CD4-positive, alpha-beta T cell treated with Interleukin-10 for 1 hour (primary cell): ENCODE measurements at places on chromosomes 11 and 22.

DNA sequence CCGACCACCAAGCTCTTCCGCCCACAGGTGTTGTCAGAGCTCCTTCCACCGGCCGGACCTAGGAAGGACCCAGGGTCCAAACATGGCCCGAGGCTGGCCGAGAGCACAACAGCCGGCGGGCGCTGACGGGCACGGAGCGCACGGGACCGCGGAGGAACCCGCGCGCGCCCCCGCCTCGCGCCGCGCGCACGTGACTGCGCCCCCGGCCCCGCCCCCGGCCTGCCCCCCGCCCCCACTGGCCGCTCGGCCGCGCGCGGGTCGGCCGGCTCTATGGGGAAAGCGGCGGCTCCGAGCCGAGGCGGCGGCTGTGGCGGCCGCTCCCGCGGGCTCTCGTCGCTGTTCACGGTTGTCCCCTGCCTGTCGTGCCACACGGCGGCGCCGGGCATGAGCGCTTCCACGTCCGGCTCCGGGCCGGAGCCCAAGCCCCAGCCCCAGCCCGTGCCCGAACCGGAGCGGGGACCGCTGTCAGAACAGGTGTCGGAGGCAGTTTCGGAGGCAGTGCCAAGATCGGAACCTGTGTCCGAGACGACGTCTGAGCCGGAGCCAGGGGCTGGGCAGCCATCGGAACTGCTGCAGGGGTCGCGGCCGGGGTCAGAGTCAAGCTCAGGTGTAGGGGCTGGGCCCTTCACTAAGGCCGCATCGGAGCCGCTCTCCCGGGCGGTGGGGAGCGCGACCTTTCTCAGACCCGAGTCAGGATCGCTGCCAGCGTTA is at the start of gene OSBP2:
Gene OSBP2, plus strand, starts transcription at position 235 of the 711 bp plus-strand sequence. Its CDS starts 36 bp downstream, at position 271.
- peak; percentile 35 for DNase-seq

DNA sequence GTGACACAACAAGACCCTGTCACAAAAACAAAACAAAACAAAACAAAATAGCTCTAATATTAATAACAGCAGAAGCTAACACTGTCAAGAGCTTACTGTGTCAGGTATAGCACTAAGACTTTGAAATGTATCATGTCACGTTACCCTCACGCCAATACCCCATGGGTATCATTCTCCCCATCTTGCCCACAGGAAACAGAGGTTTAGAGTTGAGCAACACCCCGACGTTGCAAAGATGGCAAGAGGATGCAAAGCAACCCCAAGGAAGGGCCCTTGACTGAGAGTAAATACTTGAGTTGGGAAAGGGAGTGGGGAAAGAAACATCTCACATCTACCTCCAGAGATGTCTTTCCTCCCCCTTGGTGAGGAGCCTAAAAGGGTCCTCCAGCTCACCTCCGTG is 366.8 kb downstream of the LARGE1 start:
- no peak for DNase-seq

DNA sequence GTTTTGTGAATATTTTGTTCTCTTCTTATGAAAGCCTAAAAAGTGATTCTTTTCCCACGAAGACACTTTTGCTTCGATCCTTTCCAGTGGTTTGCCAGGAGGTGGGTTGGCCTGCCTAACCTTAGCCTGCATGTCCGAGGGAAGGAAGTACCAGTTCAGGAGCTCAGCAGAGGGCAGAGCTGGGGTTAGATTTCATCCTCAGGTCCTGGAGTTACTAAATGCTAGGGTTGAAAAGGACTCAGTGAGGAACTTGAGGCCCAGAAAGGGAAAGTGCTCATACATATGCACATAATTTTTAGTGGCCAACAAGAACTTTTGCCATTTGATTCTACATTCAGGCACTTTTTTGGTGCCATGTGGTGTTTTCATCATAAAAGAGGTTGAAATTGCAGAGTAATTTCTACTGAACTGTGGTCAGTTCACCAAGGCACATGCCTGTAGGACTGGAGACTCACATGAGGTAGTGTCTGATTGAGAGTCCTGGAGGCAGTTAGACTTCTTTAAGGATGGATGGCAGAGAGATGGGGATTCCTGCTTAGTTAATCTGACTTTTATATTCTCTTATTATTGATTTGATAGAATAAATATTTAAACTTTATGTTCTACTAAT is 36.7 kb downstream of the NCAM1 start:
- DNase-seq = no peak

DNA sequence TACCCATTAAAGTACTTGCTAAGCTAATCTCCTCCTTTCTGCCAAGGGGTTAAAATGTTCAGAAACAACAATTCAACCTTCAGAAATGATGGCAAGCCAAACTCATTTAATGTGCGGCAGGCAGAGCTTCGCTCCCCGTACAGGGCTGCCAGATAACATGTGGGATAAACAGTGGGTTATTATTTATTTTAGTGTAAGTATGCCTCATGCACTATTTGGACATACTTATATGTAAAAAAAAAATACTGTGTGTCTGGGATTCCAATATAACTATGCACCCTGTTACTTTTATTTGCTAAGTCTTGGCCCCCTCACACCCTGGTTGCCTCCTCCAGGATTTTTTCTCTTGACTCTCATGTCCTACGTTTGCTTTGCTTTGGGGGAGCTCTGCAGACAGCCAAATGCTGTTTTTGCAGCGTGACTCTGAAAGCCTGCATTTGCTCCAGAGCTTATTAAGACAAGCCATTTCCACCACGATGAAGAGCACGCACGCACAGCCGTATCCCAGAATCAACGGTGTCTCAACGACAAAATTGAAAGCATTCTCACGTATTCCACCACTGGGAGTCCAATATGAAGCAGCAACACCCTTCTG is 86.5 kb upstream of the SHANK2 start:
- no peak for DNase-seq

GRCh38 chr11:70877151-70877550 is 375.2 kb downstream of the SHANK2 start:
- no peak for DNase-seq

DNA sequence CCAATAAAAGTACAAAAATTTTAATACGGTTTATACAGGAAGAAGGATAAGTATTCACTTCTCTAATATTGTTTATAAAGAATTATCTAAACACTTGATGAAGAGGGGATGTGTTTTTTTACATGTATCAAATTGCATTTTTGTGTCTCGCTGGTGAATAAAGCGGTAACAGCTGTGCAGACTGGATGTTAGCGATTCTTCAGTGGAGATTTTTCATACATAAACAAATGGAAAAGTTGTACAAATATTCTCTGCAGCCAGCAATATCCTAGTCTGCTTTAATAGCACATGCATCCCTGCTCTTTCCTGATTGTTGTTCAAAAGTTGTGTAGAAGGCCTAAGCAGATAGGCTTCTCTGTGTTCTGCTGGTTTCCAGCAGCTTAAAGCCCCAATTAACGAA is 369.3 kb downstream of the SOX6 start:
- DNase-seq = no peak

DNA sequence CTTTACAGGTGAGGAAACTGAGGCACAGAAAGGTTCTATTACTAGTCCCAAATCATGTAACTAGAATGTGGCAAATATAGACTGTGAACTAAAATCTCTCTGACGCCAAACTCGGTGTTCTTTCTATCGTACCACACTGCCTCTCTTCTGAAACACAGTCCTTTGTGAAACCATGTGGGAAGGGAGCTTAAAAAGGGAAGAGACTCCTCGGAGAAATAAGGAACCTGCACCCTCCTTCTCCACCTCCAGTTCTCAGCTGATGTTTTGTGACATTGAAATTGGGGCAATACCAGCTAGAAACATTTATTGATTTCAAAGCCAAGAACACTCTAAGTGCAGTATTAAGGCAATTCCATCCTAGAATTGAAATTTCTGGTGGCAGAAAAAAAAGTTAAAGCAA is 76.4 kb upstream of the DRD2 start:
- DNase-seq = no peak

DNA sequence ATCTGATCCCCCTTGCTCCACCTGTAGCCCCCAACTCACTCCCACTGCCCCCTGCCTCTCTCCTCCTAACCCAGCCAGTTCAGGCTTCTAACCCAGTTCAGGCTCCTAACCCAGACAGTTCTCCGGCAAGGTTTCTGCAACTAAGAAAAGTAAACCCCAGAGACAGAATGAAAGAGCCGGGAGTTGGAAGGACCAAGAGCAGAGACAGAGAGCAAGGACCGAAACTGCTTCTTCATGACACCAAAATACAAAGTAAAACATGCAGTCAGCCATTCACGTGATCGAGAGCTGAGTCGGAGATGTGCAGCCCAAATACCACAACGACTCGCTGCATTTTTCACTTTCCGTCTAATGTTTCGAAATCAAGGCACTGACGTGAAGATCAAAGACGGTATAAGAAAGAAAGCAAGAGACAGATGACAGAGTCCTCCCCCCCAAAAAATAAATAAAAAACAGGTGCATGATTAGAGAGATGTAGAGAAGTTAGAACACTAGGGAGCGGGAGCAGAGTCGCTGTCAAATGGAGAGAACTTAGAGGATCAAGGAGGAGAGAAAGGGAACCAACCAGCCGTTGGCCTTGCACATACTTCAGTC is 884 bp downstream of the IL10RA start:
- DNase-seq = peak; percentile 76

GRCh38 chr22:46038174-46038487 is 61.2 kb upstream of the WNT7B start:
- DNase-seq = no peak

DNA sequence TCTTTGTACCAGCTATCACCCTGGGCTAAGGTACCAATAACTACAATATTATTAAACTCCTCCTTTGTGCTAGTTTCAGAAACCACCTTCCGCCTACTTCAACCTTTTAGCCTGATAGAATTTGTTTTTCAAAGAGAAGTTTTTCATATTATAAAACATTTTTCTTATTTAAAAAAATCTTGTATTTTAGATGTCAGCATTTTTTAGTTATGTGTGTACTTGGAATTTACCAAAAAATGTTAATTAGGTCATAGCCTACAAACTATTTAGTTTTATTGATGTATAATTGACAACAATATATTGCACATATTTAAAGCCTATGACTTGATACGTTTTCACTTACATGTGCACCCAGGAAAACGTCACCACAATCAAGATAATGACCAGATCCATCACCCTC is 1097.6 kb downstream of the JRKL start:
- DNase-seq = no peak

- DNase-seq = no peak
Observed at GRCh38 chr11:114819028-114819427, 140.7 kb downstream of the NXPE2 start.

- DNase-seq = no peak
Observed at GRCh38 chr11:724049-724777, 18.2 kb downstream of the EPS8L2 start.

GRCh38 chr11:501001-501682 is 5.9 kb downstream of the RNH1 start:
- no peak for DNase-seq

- no peak for DNase-seq
Observed at GRCh38 chr22:49241174-49241851, 586.4 kb downstream of the BRD1 start.

- DNase-seq = no peak
Observed at GRCh38 chr11:65699306-65699705, 12.7 kb upstream of the KAT5 start.

GRCh38 chr11:71094296-71095077 is 157.9 kb downstream of the SHANK2 start:
- DNase-seq = no peak

GRCh38 chr11:117189191-117189940 is 9.8 kb upstream of the TAGLN start:
- DNase-seq = no peak

DNA sequence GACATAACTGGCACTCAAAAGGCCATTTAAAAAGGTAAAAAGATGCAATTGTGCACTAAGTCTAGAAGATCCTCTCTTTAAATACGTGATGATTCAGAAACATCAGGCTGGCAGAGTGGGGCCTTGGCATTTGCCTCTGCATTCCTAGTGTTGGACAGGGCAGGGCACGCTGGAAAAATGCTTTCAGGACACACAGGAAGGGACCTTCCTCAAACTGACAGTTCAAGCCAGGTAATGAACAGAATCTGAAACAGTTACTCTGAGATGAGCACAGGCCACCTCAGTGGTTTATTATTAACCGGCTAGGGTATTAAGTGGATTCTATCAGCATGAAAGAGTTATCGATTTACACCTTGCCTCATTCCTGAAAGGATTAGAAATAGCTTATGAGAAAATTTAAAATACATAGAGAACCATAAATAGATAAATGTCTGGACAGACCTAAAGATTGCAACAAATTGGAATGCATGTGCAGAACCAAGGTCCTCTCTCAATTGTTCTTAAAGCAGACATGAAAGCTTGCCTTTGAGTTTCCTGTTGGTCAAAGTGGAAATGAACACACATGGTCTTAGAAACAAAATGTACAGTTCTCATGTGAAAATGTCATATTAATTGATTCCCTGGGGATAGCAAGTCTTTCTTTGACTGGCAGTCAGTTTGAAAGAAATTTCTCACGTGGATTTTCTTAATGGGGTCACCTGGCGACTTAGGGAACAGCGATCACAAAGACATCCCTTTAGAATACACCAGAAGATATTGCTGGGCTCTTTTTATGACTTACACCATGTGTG is 21.5 kb upstream of the CSNK2A3 start:
- no peak for DNase-seq

GRCh38 chr11:62508336-62509058 is 38.1 kb downstream of the AHNAK start:
- no peak for DNase-seq

DNA sequence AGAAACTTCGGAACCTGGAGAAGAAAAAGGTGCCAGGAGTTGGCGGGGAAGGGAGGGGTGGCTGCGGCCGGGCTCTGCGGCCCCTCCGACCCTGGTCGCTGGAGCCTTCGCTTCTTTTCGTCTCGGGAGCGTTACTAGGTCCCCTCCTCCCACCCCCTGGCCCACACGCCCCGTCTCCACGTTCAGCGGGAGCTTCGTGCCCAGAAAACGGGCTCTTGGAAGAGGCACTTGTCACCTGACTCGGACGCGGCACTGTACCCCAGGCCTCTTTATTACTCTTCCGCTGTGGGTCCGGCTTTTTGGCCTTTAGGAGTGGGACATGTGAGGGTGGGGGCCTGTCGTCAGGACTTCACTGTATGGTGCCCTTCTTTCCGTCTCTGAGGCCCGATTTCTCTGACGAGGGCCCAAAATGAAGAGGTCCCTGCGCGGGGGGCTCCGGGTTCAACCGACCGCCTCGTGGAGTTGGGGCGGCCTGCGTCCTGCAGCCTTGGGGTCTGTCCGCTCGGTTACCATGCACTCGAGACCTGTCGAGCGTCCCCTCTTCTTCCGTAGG is 1.2 kb downstream of the CAPRIN1 start:
- DNase-seq = no peak

GRCh38 chr11:12372111-12372510 is 5.3 kb upstream of the PARVA start:
- DNase-seq = no peak

DNA sequence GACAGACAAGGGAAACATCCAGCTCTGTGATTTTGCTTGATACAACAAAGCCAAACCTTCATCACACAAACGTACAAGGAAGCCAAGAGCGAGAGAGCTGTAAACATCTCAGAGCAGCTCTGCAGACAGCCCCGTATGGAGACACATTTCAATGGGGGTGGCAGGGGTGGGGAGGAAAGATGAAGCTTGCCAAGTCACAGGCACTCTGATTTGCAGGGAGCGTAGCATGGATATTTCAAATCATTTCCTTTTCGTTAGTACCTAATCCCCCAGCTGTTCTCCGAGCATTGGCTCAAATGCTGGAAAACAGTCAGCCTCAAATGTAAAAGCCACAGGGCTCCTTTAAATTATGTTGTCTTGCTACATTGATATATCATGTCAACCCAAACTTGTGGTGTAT is 458.9 kb upstream of the CADM1 start:
- DNase-seq = no peak
